ENCODE measurements at places on chromosomes 7 and 10. TPM values are rescaled to one million over a fixed set of nuclear protein-coding genes. Genes with fewer than 3 reads are reported as not detected.

The SPDYE11 gene
- polyA plus RNA-seq, result not detected

The FAM20C gene
- polyA plus RNA-seq, result 32.5 TPM

The SFRP5 gene
- polyA plus RNA-seq, result not detected

The C10orf71 gene
- not detected for polyA plus RNA-seq

DNA sequence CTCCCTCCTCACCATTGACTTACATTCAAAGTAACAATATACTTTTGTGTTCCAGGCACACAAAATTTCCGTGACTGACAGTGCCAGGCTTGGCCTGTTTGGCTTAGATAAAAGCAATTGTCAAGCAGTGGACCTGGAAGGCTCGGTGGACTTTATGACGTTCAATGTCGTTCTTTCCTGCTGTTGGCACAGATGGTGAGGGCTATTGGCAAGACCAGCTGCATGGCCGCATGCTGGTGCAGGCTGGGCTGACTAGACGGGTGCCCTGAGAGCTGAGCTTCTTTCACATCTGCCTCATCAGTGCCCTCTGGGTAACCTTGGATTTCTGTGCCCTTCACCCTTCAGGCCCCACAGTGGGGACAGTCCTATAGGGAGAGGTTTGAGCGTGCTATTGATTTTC, 45.2 kb downstream of the WIPF3 start:
- no peak for DNase-seq

- DNase-seq, result no peak
These were observed 257.7 kb downstream of the BAMBI start for GRCh38 chr10:28935061-28935460.

DNA sequence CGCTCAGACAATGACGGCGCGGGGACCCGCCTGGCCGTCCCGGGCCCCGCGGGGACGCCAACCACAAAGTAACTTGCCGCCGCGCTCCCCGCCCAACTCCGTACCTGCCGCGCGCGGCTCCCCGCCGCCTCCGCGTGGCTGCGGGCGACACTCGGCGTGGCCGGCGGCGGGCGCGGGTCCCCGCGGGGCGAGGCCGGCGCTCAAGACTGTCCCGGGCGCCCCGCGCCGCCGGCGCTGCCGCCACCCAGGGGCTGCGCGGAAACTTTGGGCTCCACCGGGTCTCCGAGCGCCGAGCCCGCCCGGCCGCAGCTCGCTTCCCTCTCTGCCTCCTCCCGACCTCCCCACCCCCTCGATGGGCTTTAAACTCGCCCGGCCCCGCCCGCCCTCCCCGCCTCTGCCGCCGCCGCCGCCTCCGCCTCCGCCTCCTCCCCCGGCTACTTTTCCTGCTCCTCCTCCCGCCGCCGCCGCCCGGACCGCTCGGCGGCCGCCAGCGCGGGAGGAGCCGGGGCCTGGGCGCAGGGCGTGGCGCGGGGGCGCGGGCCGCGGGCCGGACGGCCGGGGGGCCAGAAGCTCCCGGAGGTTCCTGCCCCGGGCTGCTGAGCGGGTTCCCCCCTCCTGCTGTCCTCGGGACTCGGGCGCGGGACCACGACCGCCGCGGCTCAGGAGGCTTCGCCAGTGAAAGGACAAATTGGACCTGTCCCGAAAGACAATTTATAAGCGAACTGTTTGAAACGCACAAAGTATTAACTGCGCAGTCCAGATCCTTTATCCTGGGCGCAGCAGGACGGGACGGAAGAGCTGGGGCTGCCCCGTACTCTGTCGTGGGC, 10.6 kb upstream of the GRB10 start:
- no peak for DNase-seq

GRCh38 chr7:80057488-80057887, 77.1 kb upstream of the GNAI1 start:
- DNase-seq, result no peak

- no peak for DNase-seq
These were observed 21.7 kb downstream of the LYZL2 start for GRCh38 chr10:30607814-30608213.

GRCh38 chr7:43431020-43431595, 151.8 kb upstream of the STK17A start:
- no peak for DNase-seq

DNA sequence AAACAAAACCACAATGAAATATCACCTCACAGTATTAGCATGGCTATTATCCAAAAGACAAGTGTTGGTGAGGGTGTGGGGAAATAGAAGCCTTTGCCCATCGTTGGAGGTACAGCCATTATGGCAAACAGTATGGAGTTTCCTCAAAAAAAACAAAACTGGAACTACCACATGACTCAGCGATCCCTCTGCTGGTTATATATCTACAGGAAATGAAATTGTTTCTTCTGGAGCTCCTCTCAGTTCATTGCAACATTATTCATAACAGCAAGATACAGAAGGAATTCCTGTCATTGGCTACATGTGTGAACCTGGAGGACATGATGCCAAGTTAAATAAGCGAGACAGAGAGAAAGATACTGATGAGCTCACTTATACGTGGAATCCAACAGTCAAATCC, 2.4 kb upstream of the UBE3C start:
- peak; percentile 21 for DNase-seq

DNA sequence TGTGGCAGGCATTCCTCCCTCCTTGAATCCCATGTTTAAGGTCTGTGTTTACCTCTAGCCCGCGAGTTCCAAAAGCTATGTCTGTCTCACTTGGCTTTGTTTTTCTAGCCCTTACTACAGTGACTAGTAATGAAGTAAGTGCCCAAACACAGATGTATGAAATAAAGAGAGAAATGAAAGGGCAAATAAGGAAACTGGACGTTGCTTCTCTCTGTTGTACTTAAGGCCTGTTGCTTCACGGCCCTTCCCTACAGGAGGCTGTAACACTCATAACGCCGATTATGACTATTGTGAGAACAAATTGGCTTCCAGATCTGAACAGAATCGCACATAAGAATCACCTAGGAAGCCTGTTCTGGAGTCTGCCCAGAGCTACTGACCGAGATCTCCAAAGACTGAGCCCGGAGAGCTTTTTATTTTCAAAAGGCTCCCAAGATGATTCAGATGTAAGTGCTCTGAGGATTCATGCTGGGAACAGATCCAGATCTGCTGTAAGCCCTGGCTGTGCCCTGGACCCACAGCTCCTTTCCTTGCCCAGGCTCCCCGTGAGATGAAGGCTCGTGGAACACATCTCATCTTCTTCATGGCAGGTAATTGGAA, 432.6 kb downstream of the SDK1 start:
- DNase-seq, result no peak

DNA sequence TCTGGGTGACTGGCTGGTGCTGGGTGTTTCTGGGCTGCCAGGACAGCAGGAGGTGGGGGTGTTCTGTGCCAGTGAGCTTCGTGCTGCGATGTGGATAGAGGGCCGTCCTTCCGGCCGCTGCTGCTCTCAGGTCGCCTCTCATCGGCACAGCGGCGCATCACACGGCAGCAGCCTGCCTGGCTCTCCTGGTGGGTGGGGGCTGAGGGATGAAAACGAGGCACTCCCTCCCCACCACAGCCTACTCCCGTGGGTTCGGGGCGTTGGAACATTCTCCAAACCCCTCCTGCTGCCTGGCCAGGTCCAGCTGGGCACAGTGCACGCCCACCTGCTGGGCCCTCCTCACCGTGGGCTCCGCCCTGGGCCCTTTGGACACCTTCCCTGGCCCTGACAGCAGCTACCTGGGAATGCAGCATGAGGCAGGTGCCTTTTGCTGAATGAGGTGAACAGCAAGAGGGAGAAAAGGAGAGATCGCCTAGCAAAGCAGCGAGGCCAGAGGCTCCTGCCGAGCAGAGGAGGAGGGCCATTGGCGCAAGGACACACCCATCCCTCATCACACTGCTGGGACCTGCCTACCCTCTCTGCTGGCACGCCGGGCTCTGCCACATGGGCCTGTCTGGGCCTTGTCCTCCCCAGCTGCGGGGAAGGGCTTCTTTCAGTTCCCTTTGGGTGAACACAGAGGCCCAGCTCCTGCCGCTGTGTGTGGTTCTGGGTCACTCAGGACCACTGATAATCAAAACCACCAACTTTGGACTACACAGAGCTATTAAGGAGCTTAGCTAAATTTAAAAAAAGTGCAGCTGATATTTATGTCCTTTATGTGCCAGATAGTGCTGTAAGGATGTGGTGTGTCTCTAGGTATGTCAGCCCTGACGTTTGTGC, 33.4 kb downstream of the INPP5A start:
- no peak for DNase-seq

- no peak for DNase-seq
These were observed 242.4 kb downstream of the KIAA1217 start for GRCh38 chr10:24451325-24451820.

Measured in BJ (cell line).